ENCODE measurements at places on chromosomes 3 and 15.

GRCh38 chr3:56762718-56763117, 39.0 kb downstream of the ARHGEF3 start:
- no peak for DNase-seq

DNA sequence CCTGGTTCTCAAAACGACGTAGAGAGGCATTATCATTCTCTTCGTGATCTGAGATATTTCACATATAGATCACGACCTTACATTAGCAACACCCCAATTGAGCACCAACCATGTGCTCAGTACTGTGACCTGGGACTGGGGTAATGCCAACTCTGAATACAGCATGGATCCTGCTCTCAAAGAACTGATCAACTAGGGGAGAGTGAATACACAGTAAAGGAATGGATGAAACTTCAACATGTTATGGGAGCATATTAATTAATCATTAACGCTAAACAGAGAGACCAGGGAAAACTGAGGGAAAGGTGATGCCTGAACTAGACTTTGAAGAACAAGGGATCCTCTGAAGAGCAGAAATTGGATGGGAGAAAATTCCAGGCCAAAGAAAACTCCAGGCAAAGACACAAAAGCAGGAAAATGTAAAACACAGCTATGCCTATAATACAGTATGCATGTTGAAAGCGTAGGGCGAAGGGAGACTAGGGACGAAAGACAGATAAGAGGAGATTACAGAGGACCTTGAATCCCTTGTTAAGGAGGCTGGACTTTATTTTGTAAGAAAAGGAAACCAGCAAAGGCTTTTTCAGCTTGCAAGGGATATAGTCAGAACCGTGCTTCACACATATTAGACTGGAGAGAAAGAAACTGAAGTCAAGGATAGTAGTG, 105.7 kb downstream of the ANO10 start:
- no peak for DNase-seq

- DNase-seq = no peak
These were observed 45.3 kb downstream of the CMSS1 start for GRCh38 chr3:99863002-99863401.

- no peak for DNase-seq
These were observed 17.9 kb downstream of the CP start for GRCh38 chr3:149203758-149204157.

DNA sequence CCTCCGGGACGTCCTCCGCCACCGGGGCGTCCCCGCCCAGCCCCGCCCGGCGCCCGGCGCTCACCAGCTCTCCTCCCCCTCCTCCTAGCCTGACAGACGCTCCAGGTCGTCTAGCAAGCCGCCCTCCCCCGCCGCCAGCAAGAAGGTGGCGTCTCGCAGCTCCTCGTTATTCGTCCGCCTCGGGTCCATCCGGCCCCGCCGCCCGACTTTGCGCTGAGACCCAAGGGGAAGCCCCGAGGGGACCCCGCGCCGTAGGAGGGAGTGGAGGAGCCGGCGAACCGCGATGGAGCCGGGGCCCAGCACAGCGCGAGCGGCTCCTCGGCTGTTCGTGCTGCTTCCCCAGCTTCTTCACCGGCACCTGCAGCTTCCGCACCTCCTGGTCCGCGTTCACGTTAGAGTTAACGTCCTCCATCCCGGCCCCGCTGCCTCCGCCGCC, 26.3 kb upstream of the MTHFS start:
- DNase-seq = no peak

DNA sequence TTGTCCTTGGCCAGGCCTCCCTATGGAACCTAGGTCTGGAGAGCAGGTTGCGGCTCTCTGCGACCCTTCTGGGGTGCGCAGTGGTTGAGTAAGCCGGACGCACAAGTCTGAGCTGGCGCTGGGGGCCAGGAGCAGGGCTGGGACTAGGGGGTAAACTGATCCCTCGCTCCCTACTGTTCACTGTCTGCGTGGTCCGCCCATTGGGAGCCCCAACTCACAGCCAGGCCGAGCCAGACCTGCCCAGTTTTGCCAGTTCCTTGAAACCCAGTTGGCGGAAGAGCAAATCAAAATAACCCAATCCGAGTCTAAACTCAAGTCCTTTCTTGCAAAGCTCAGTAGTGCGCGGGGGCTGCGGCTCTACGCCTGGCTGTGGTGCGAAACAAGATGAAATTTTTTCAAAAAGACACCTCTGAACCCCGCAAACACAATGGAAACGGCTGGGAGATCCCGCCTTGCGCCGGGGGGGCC, 17.5 kb downstream of the RGMA start:
- DNase-seq = no peak

GRCh38 chr15:29452881-29453731, 183.5 kb upstream of the NSMCE3 start:
- DNase-seq = no peak

Measured in non-pigmented ciliary epithelial cell (primary cell).